ENCODE measurements at places on chromosomes 4 and X.

- DNase-seq, result no peak
These were observed 25.0 kb downstream of the MEPE start for GRCh38 chr4:87857789-87858188.

- DNase-seq, result no peak
These were observed 69.4 kb upstream of the CLDN34 start for GRCh38 chrX:9897761-9898161.

DNA sequence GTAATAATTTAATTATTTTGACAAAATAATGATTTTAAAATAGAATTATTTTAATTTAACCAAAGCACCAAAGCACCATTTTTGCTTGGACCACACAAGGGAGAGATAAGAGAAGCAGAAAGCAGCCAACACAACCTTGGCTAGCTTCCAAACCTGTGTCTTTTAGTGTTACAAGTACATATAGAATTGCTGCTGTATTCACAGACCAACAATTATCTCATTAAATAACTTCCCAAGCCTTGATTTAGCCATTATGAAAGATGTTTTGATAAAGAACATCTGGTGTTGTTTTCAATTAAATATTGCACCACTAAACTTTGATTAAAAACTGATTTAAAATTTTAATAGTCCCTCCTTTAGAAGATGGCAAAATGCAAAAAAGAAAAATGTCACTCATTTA, 14.0 kb upstream of the IGFBP7 start:
- DNase-seq, result no peak

DNA sequence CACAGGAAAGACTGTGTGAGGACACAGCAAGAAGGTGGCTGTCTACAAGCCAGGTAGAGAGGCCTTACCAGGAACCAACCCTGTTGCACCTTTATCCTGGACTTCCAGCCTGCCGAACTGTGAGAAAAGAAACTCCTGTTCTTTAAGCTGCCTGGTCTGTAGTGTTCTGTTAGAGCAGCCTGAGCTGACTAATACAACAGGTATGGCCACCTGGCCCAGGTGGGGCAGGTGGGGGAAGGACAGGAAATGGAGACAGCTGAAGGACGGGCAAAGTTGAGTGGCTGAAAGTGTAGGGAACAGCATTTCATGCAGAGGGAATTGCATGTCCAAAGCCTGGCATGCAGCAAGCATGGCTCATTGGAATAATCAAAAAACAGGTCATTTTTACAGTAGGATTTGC, 35.1 kb downstream of the CYTL1 start:
- peak; percentile 4 for DNase-seq

GRCh38 chr4:52588771-52589591, 70.1 kb downstream of the USP46 start:
- no peak for DNase-seq

- no peak for DNase-seq
These were observed 1028.1 kb downstream of the SH3BGRL start for GRCh38 chrX:82230013-82230412.

GRCh38 chrX:8034058-8034457, 106.8 kb upstream of the PNPLA4 start:
- no peak for DNase-seq

GRCh38 chr4:109990261-109991257, 77.9 kb downstream of the EGF start:
- no peak for DNase-seq

GRCh38 chr4:68463796-68464195, 16.5 kb downstream of the TMPRSS11E start:
- peak; percentile 9 for DNase-seq

DNA sequence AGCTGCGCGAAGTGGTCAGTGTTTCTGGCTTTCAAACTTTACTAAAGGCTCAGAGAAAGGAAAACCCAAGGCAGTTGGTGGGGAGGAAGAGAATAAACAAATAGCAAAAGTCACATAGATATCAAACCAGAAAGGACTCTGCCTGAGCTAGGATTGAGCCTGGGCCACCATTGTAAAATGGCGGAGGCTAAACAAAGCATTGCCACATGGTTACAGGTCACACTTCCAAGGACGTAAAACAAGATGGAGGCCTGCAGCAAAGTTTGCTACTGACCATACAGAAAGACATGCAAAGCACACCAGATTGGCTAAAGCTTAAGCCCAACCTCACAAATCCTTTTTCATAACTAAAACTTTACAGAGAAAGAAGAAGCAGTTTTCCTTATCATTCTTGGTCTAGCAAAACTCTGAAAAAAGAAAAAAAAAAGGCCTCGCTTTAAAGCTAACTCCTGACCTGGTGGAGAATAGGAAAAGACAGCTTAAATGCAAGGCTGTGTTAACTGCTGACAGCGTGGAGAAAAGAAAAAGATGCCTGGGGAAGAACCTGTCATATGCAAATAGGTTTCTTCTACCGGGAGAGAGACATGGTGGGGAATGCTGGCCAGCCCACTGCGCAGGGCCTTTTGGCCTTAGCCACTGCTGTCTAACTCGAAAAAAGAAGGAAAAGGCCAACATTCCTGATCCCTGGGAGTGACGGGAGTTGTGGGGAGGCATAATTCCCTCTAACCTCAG, 81.8 kb upstream of the SMARCA5 start:
- no peak for DNase-seq

GRCh38 chr4:106583567-106583966, 215.0 kb upstream of the GIMD1 start:
- peak; percentile 94 for DNase-seq

- no peak for DNase-seq
These were observed 43.9 kb upstream of the ACSL4 start for GRCh38 chrX:109776986-109777385.

DNA sequence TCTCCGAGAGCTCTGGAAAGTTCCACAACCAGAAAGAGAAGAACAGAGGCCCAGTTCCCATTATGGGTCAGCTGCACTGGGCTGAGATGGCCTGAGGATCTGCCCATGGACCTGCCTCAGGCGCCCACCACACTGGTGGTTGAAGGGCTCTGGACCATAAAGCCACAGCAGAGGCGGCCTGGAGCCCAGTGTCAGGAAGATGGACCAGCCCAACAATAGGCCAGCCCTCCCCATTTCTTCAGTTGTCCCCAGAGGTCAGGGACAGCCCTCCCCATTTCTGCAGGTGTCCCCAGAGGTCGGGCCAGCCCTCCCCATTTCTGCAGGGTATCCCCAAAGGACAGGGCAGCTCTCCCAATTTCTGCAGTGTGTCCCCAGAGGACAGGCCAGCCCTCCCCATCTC, 37.2 kb upstream of the C4orf50 start:
- DNase-seq, result no peak

- no peak for DNase-seq
These were observed 156.9 kb downstream of the ENOX2 start for GRCh38 chrX:130746077-130746476.

GRCh38 chr4:157741642-157742041, 431.2 kb downstream of the GASK1B start:
- DNase-seq, result no peak

DNA sequence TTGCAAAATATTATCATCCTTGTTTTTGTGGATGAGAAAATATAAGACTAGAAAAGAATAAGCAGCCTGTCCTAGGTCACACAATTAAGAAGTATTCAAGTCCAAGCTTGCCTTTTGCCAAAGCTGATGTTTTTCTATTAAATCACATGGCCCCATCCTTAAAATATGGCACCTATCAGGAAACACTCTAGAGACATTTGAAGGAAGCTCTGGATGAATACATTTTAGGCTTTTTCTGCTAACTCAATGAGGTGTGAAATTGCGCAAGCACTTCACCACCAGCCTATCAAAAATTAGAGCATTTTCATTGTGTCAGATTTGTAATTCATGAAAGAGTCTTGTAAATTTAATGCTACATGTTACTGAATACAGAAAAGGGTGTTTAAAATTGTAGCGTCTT, 251.1 kb upstream of the MAD2L1 start:
- DNase-seq, result no peak

DNA sequence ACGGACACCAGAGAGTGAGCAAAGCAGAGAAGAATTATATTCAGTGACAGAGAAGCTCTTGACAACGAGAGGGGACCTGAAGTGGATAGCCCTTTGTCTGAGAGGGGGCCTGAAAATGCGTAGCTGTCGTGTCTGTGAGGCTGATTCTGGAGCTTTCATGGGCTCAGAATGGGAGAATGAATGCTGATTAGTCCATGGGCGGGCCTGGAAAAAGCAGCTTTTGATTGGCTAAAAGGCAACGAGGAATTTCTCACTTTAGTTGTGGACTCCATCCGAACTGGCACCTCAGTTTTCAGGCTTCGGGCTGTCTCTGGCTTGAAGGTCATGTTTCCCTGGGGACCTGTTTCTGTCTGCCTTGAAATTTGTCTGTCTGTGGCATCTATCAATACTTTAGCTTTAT, 487.1 kb downstream of the TECRL start:
- DNase-seq, result no peak

DNA sequence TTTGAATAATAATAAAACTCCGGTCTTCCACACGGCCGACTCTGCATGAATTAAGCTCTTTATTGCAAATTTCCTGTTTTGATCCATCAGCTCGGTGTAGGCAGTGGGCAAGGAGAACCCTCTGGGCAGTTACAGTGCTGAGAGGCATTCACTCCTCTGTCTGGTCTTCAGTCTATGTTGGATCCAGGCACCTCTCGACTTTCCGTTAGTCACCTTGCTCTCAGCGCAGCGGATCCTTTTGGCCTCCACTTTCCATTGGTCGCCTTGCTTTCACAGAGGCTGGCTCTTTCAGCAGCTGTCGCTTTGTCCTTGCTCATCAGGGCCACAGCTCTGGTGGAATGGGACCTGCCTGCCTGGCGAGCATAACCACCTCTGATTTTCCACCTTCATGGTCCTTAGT, 52.9 kb downstream of the TRMT44 start:
- no peak for DNase-seq

- DNase-seq, result peak; percentile 76
These were observed 12.9 kb upstream of the WDR1 start for GRCh38 chr4:10129196-10130177.

DNA sequence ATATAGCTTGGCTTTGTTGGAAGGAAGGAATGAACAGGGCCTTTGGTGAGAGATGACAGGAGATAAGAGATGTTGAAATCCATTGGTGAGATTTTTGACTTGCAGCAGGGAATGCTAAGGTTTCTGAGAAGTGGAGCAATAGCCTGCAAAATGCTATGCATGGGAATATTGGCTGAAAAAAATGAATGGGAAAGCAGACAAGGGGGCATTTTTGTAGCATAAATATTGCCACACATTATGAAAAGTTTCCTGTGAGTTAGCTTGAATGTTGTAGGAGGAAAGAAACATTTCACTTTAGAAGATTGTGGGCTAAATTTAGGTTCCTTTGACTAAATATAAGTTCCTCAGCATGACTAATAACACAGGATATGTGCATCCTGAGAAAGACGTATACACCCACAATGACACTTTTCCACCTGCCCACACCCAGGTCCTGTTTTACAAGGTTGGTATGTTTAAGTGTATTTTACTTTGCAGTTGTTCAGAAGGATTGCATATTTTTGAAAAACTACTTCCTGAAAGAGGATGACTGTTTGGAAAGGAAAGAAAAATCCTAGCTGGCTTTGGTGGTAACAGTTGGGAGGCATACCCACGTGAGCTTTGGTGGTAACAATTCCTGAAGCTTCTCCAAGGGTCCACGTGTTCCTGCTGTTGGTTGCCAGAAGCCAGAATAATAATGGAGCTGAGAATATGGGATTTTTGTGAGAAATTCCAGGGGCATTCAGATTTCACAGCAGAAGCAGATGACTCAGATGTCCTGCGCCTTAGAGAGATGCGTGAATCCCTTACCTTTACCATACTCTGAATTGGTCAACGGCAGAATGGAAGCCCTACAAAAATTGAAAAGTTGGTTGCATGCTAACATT, 28.5 kb downstream of the PHEX start:
- DNase-seq, result no peak

DNA sequence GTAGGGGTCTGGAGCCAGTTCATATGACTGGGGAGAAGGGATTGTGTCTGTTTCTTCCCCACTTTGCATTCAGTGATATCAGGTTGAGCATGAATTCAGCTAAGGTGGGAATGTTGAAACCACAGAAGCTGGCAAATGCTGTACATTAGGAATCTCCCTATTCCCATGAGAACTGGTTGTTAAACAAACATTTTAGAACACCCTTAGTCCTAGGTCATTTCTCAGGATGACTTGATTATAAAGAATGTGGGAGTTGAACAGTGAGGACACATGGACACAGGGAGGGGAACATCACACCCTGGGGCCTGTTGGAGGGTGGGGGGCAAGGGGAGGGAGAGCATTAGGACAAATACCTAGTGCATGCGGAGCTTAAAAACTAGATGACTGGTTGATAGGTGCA, 62.6 kb upstream of the LIMCH1 start:
- DNase-seq, result no peak

DNA sequence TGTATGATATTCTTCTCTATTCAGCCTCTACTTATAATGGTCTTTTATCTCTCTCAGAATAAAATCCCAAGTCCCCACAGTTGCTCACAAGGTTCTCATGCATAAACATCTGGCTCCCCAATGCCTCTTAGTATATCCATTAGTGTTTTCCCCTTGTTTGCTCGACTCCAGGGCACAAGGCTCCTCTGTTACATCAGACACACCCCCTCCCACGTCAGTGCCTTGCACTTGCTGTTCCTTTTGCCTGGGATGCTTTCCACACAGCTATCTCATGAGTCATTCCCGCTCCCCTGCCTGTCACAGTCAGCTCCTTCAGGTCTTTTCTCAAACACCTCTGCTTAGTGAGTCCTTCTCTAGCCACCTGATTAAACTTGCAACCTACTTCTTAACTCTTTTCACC, 260.2 kb downstream of the IL1RAPL1 start:
- no peak for DNase-seq

DNA sequence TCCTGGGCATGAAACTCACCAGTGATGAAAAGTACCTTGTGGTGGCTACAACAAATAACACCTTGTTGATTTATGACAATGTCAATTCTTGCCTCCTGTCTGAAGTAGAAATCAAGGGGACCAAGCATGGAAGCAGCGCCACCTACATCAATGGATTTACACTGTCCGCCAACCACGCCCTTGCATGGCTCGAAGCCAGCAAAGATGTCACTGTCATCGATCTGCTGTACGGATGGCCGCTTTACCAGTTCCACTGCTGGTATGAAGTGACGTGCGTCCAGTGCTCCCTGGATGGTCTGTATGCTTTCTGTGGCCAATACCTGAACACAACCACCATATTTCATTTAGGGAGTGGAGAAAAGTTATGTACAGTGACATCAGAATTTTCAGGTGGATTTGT, 200.5 kb downstream of the NWD2 start:
- no peak for DNase-seq

DNA sequence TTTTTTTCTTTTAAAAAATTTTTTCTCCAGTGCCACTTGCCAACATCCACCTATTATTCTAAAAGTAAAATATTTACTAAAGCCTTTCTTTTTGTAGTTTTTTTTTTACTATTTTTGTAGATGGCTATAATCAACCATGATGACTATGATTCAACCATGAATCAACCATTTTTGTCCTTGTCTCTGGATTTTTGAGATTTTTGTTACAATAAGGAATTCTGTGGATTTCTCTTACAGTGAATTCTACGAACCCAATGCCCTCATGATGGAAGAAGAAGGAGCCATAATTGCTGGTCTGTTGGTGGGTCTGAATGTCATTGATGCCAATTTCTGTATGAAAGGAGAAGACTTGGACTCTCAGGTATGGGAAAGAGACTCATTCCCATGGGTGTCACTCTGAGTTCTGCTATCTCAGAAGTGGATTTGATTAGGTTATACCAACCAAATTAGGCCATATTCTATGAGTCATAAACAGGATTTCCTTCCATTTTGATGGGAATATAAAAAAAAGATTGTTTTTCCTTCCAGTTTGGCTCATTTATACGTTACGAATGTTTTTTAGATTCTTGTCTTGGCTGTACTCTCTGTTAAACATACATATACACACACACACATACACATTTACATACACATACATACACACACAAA, 46.7 kb downstream of the RUFY3 start:
- no peak for DNase-seq

GRCh38 chr4:62618042-62618441, 1417.9 kb downstream of the ADGRL3 start:
- DNase-seq, result no peak

Data from keratinocyte (primary cell).